ENCODE measurements at places on chromosomes 11 and 22.

DNA sequence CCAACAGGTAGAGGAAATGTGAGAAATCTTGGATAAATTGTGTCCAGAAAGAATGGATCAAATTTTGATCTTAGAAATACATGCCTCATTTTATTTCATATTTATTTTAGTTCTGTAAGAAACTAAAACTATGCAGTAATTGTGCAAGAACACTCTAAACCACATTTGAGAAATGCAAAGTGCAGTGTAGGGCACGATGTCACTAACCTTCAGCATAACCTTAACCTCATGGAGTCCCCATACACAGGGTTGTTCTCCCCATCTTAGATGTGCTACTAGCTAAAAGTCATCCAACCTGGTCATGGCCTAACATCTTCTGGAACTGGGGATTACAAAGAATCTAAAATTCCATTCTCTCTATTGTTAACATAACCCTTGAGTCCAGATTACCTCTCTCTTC, 48.4 kb upstream of the ARHGAP42 start:
- DNase-seq, result no peak

- DNase-seq, result no peak
These were observed 30.3 kb upstream of the FJX1 start for GRCh38 chr11:35587972-35588371.

GRCh38 chr11:70315716-70316115, 45.2 kb downstream of the PPFIA1 start:
- DNase-seq, result no peak

GRCh38 chr22:40396882-40397281, 26.5 kb downstream of the SGSM3 start:
- DNase-seq, result peak; percentile 64

DNA sequence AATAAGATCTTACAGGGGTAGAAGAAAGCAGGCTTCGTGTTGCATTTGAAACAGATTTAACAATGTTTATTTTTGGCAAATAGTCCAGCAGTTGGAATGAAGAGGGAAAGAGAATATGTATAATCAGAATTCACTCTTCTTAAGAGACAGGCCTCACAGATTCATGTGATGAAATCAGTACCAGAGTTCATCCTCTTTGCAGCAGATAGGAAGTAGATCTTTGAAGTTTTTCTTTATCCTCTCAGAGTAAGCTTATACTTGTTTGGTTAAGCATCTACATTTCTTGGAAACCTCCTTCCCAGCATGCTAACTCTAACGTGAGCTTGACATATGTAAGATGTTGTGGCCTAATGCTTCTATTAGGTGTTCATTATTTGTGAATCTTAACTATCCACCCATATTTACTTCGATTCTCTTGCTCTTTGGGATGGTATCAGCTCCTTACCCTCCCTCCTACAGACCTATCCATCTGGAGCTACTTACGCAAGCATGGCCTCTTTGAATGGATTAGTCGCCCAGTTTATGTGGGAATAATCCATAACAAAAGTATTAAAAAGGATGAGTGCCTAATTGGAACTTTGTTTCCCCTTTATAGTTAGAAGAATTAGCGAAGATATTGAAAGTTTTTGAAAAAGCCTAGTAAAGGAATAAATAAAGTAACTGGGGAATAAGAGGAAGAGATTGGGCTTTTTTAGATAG, 80.1 kb downstream of the PRMT3 start:
- no peak for DNase-seq

DNA sequence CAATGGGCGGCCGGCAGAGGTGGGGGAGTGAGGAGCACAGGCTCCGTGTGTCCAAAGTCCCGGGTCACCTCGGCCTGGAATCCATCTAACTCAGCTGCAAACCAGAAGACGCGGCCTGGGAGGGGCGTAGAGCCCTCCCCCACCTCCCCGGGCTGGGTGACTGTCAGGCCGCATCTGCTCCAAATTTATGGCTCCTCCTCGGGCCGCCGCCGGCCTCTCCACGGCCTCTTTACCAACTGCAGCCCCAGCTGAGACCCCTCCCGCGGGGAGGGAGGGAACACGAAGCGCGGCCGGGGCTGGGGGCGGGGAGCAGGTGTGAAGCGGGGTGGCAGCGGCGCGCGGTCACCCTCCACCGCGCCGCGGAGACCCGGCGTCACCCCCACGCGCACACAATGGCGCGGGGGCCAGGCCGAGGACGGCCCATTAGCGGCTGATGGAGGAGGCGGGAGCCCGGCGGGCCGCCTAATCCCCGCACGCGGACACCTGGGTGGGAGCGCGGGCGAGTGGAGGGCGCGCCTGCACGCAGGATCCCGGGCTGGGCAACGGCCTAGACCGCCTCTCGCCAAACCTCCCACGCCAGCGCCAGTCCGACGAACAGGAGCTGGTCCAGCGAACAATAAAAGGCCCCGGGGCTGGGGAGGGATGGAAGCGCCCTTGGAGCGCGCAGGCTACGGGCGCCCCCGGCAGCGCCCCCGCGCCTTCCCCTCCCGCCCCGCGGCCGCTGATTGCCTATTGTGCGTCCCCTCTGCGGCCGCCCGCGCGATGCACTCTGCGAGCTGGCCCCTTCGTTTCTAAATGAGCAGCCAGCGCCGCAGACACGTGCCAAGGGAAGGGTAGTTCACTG, 25.9 kb upstream of the ROBO3 start:
- DNase-seq, result peak; percentile 49

- no peak for DNase-seq
These were observed 193.3 kb downstream of the C11orf91 start for GRCh38 chr11:33507356-33507755.

- no peak for DNase-seq
These were observed 694.6 kb downstream of the TBC1D22A start for GRCh38 chr22:47457021-47457420.

DNA sequence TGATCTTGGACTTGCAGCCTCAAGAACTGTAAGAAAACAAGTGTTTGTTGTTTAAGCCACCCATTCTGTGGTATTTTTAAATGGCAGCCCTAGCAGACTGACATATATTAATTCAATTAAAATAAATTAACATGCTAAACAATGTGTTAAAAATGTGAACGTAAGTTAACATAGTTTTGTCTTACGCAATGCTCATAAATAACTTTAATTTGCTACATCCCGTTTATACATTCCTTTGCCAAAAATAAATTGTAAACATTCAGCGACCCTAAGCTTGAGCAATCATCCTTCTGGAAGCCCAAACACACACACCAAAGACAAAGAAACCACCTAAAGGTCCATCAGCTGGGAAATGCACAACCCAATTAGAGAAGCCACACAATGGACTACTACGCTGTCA, 70.4 kb downstream of the CELSR1 start:
- DNase-seq, result no peak

GRCh38 chr11:65471447-65471891, 27.4 kb upstream of the MALAT1 start:
- DNase-seq, result no peak

DNA sequence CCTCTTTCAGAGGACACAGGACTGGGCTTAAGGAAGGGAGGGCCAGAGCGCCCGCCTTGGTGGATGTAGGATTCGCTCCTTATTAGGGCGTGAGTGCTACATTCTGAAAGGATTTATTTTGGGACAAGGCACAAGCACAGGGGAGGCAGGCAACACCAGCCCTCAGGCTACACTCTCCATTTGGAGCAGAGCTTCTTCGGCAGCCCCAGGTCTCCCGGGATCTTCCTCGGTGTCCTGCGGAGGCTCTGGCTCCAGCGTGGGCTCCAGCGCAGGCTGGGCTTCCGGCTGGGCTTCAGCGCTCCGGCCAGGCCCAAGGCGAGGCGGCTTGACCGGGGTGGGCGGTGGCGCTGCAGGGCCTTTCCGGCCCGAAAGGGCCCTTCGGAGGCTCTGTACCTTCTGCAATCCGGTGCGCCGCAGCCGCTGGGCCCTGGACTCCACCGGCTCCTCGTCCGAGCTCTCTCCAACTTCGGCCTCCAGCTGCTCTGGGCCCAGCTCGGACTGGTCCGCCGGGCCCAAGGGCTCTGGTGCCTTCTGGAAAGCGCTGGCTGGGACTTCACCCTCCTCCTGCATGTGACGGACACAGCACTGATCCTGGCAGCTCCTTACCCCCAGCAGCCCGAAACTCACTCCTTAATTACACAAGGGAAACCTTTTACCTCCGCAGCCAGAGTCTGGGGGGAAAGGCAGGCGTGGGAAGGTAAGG, 1.1 kb downstream of the CAVIN3 start:
- no peak for DNase-seq

All from NCI-H446 (cell line).